Stimulated activated CD4-positive, alpha-beta T cell treated with anti-CD3 and anti-CD28 coated beads, TNF-alpha, amount 100 ng/mL, for 24 hours (primary cell): ENCODE measurements at places on chromosomes 2 and 18.
A peak's percentile ranks its signal among the peaks of the same experiment; 100 is the strongest.

DNA sequence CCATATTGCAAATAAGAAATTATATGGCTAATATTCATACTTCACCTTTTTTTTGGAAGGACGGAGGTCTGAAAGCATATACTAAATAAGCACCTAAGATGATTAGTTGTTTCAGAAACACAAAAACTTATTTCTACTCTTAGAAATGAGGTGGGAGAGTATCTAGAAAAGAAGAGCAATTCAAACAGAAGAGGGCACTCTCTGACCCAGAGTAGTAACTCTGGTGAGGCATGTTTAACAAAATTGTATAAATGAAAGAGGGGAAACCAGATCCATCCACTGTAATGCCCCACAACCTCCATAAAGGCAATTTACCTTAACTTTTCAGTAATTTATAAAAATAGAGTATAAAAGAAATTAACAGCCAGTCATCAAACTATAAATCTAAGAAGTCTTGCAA, 669.6 kb upstream of the VRK2 start:
- DNase-seq = no peak

GRCh38 chr2:21367421-21367820, 243.7 kb downstream of the TDRD15 start:
- DNase-seq = no peak

- DNase-seq = no peak
Observed at GRCh38 chr2:16774091-16774490, 108.5 kb upstream of the CYRIA start.

- DNase-seq = no peak
Observed at GRCh38 chr2:200428961-200429665, 80.8 kb downstream of the KCTD18 start.

GRCh38 chr2:122072666-122073065, 317.2 kb downstream of the TSN start:
- no peak for DNase-seq

GRCh38 chr2:1521878-1522830, 108.9 kb downstream of the TPO start:
- DNase-seq = no peak

- no peak for DNase-seq
Observed at GRCh38 chr18:3725115-3725514, 275.1 kb downstream of the TGIF1 start.

GRCh38 chr2:232876161-232876977, 6.3 kb downstream of the SNORC start:
- DNase-seq = no peak

DNA sequence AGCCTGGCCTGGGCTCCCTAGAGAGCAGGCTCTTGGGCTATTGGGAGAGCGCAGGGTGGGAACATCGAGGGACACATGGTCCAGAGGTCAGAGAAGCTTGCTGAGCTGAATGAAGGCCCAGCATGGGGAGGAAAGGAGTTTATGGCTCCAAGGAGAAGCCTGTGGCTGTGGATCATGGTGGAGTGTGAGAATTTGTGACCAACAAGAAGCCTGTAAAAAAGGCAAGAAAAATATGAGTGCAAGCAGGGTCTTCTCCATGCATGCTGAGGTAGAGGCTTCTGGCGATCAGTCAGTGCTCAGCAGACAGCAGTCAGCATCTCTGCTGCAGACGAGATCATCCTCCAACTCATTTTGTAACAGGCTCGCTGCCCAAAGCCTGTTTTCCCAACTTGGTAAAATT, 1.3 kb upstream of the SCYGR3 start:
- no peak for DNase-seq

GRCh38 chr2:120261387-120262006, 8.8 kb downstream of the RALB start:
- peak; percentile 41 for DNase-seq

DNA sequence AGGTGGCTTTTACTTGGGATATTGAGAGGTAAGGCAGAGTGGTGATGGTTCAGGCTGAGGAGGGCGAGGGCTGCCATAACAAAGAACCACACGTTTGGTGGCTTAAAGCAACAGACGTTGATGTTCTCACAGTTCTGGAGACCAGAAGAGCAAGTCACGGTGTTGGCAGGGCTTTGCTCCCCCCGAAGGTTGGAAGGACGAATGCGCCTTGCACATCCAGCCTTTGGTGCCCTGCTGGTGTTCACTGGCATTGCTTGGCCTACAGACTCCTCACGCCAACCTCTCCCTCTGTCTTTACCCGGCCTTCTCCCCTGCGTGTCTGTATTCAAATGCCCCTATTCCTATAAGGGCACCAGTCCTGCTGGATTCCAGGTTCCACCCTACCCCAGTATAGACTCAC, 125.4 kb downstream of the TPO start:
- peak; percentile 21 for DNase-seq

- DNase-seq = no peak
Observed at GRCh38 chr2:73297151-73297559, 3.8 kb upstream of the EGR4 start.

- no peak for DNase-seq
Observed at GRCh38 chr18:61337527-61337926, 4.3 kb downstream of the CDH20 start.

GRCh38 chr2:66323406-66323805, 111.5 kb upstream of the MEIS1 start:
- DNase-seq = no peak

DNA sequence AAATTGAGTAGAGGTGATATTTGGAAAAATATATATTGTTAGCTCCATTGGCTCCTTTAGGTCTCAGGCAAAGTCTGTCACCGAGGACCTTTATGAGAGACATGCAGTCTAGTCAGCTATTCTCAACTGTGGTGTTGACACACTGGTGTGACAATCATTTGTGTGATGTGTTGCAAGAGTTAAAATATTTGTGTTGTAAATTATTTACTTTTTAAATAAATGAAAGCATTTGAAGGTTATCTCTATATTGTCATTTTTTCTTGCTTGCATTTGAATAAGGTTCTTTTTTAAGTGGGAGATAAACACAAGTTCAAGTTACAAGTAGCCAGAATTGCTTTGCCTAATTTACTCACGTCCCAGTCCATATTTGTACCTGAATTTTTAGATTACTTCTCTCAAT, 4.3 kb downstream of the REL start:
- no peak for DNase-seq

DNA sequence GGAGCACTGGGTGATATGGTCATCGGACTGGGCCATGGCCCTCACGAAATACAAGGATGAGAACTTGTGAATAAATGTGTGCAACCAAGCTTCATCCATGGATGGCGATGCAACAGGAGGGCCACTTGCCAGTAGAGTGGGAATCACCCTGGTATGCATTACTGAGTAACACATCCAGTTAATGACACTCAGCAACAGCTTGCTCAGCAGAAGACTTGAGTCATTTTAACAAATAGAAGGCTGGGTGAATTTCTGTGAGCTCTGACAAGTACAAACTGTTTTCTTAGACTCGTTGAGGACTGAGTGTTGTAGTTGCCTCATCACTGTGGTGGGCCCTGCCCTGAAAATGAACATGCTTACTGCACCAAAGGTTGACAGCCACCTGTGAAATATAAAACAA, 221.6 kb downstream of the NCKAP5 start:
- DNase-seq = no peak

DNA sequence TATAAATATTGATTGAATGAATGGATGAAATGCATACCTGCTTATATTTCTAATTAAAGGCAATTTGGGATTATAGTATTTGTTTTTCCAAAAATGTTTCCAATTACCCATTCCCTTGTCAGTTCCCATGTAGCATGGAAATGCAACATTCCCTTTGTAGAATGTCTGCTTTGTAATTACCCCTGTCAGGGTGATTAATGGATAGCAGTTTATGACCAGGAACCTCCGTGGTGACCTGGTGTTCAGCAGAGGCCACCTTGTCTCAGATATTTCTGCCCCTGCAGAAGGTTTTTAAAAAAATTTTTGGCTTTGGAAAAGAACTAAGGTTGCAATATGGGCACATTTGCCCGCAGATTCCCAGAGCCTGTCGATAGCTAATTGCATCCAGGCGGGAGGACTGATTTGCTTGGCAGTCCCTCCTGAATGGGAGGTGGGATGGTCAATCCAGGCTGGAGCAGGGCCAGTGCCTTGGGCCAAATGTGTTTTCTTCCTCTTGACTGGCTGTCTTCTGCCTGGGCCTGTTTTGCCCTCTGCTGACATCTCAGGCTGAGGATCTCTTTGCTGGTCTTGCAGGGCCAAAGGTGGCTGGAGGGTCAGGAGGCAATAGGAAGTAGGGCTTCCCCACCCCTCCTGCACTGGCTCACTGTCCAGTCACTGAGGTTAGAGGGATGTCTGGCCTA, 82.1 kb downstream of the TMEM182 start:
- DNase-seq = no peak

DNA sequence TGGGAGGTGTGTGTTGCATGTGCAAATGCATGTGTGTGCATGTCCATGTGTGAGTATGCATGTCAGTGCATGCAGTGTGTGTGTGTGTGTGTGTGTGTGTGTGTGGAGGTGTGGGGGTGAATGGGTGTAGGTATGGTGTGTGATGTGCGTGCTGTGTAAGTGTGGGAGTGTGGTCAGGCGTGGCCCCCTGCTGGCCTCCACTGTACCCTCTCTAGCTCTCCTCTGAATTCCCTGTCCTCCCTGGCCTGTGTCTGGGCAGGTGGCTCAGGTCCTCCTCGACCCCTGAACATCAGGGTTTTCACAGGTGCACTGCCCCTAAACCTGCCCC, 230.2 kb downstream of the CELF4 start:
- DNase-seq = no peak

DNA sequence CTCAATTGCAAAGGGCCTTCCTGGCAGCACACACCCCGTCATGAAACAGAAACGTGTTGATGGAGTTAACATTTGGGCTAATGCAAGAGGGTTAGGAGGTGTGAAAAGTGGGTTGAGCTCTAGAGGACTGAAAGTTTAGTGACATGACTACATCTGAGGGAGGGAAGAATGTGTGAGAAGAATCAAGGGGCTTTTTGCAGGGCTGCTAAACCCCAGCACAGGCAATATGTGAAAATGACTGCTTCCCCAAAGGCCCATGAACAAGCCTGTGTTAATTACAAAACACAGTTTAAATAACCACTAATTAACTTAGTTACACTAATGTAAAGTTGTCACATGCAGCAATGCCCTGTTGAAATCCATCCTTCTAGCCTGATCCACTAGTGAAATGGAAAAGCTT, 63.4 kb upstream of the PEX13 start:
- DNase-seq = no peak

DNA sequence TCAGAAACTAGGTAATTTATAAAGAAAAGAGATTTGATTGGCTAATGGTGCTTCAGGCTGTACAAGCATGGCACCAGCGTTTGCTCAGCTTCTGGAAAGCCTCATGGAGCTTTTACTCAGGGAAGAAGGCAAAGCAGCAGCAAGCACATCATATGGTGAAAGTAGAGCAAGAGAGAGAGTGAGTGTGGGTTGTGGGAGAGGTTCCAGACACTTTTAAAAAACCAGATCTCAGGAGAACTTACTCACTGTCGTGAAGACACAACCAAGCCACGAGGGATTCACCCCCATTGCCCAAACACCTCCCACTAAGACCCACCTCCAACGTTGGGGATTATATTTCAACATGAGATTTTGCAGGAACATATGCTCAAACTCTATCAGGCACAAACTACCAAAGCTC, 554.6 kb upstream of the TNP1 start:
- no peak for DNase-seq

DNA sequence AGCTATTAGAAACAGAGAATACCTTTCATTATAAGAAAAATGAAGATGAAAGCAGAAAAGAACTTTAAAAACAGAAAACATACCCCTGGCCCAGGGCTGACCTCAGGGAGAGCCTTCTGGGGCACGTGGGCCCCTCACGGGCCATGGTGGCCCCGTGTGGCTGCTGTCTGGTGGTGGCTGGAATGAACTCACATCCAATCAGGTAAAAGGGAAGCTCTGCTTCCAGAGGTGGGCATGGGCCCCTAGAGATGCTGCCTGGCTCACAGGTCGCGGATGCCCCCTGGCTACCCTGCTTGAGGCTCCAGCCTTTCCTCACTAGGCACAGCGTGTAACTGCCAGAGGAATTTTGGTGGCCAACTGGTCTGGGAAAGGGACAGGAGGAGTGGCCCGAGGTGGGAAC, 16.6 kb downstream of the SNORC start:
- DNase-seq = no peak

DNA sequence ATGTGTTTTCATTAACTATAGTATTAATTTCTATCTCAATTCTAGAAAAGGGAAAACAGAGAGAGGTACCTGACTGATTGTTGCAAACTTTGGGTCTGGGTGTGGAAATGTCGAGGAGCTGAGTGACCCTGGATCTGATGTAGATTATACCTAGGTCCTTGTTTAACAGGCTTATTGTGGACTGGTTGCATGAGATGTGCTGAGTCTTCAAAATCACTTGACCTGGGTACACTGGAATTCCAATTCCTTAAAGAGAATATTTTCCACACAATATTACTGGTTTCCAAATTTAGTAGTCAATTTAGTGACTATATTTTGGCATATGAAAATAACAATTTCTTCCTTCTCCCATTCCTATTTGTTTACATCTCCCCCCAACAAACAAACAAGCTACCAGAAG, 13.6 kb downstream of the DUSP11 start:
- DNase-seq = no peak

GRCh38 chr2:197205585-197206215, 104.9 kb downstream of the ANKRD44 start:
- DNase-seq = peak; percentile 56

DNA sequence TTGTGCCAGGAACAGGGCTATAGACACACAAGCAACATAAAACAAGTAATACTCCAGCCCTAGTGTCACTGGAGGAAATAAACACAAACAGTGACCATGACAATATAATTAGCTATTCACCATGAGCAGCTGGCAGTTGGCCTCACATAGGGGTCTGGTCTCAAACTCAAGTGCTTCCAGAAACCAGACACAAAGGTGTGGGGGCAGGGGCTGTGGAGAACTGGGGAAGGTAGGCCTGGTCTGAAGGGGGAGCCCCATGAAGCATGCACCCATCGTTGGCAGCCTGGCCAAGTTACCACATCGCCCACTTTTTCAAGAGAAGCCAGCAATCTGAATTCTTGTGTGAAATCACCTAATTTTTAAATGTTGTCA, 49.5 kb upstream of the SP3 start:
- DNase-seq = no peak

GRCh38 chr2:65562890-65563289, 130.5 kb upstream of the SPRED2 start:
- no peak for DNase-seq

DNA sequence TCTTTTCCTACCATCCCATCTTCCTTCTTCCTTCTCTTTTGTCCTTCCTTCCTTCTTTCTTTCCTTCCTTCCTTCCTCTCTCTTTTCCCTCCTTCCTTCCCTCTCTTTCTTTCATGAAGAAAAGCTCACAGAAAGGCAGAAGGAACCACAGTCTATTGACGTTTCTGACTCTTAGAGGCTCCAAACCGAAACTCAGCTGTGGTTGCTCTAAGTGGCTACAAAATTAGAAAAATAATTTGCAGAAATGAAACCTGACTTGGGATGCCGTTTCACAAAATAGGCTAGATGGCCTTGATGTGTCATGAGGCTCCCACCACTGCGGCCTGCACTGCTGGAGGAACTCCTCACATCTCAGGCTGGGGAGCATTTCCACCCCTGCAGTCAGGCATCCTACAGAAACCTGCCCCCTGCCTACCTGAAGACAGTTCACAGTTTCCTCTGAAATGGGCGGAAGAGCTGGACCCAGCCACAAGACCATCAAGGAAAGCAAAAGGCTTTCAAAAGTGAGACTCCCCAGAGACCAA, 165.6 kb downstream of the SMAD7 start:
- DNase-seq = no peak
